ENCODE measurements at places on chromosomes 1 and 21. TPM values are rescaled to one million over a fixed set of nuclear protein-coding genes. Genes with fewer than 3 reads are reported as not detected.

LINGO4 gene
- total RNA-seq = not detected

GRCh38 chr1:55244476-55245099 is 29.4 kb upstream of the USP24 start:
- peak; percentile 13 for DNase-seq

DNA sequence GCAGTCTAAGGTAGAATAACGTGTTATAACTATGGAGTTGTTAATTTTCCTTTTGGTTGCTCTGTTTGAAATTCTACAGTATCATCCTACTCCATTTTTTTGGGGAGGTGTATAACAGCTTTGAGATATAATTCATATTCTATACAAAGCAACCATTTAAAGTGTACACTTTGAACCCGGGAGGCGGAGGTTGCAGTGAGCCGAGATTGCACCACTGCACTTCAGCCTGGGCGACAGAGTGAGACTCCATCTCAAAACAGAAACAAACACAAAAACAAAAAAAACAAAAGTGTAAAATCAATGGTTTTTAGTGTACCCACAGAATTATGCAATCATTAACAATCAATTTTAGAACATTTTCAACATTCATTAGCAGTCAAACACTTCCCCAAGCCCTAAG is 33.8 kb downstream of the CNIH4 start:
- no peak for DNase-seq

GRCh38 chr1:94553323-94553730 is 11.8 kb upstream of the F3 start:
- DNase-seq = peak; percentile 28
